ENCODE measurements at places on chromosomes 12 and 14.

GRCh38 chr14:92513966-92514843 lies 624 bp downstream of the RIN3 start:
- peak; percentile 28 for DNase-seq

GRCh38 chr12:107884769-107885694 lies 110.5 kb downstream of the ASCL4 start:
- DNase-seq, result peak; percentile 71

DNA sequence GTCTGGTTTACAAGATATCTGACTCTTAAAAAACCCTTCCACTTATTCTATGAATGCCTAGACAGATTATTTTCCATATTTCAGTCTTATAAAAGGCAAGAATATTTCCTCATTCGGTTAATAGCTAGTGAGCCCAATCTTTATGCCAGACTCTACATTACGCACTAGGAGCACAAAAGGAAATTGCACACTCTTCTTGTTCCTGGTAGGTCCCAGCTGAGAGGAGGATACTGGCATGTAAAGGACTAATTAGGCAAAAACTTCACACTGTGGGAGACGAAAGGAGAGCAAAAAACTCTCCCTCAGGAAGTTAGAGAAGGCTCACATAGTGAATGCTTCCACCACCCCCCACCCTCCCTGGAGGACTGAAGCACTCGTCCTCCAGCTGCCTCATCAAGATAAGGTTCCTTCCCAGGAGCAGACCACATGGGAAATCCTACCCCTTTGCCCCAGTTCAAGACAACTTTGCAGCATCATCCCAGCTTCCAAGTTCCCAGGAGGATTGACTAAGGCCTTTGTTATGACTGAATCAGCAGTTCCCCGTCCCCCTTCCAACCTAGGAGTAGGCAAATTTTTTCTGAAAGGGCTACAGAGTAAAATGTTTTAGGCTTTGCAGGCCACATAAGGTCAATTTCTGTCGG lies 14.5 kb downstream of the CAPZA3 start:
- peak; percentile 52 for DNase-seq

DNA sequence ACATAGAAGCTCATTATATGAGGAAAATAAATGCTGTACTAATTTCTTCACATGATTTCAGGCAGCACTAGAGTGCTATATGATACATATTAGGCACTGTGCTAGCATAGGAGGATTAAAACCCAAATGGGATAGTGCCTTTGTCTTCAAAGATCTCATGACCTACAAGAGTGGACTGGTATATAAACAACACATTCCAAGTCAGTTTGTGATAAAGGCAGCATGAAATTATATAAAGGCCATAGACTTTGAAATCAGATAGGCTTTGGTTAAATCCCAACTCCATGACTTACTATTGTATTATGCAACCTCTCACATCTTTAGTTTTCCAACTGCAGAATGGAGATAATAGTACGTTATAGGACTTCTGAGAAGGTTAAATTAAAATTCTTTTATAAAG lies 179.7 kb downstream of the RAD51B start:
- no peak for DNase-seq

DNA sequence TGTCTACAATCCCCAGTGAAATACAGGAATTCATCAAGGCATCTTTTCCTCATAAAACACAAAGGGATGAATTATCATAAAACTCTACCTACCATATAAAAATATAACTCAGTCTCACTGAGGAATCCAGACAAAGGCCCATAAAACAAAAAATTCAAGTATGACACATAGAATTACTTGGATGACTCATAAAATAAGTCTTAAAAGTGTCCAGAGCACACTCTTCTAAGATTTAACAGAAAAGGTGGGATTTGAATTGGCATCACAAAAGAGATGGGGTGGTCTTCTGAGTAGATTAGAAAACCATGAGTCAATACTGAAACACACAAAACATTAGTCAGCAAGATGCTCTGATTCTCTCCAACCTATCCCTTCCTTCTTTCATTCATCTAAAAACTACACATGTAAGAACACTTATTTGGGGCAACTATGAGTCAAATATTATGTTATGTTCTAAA lies 202.7 kb upstream of the GARIN6 start:
- DNase-seq, result no peak

- DNase-seq, result no peak
These were observed 39.6 kb downstream of the GPATCH2L start for GRCh38 chr14:76191297-76191696.

DNA sequence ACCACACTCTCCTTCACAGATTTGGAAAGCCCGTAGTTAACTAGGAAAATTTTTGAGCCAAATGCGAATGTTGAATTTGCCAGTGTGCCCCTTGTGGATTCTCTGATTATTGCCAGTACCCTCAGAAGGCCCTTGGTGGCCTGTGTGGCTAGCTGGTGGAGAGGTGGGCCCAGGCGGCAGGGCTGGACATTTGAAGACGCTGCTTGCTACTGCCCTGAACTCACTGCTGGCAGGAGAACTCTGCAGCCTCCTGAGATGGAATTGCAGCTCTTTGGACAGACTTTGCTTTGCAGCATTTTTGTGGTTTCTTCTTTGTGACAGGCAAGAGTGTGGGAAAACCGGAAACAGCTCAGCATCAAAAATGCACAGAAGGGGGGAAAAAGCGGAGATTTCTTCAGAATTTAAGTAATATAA lies 97.6 kb downstream of the TGFB3 start:
- peak; percentile 8 for DNase-seq

GRCh38 chr12:30580344-30580743 lies 115.3 kb downstream of the IPO8 start:
- no peak for DNase-seq

- DNase-seq, result no peak
These were observed 38.7 kb downstream of the PRICKLE1 start for GRCh38 chr12:42550800-42551199.

GRCh38 chr14:50704454-50705010 lies 36.4 kb upstream of the SAV1 start:
- no peak for DNase-seq

DNA sequence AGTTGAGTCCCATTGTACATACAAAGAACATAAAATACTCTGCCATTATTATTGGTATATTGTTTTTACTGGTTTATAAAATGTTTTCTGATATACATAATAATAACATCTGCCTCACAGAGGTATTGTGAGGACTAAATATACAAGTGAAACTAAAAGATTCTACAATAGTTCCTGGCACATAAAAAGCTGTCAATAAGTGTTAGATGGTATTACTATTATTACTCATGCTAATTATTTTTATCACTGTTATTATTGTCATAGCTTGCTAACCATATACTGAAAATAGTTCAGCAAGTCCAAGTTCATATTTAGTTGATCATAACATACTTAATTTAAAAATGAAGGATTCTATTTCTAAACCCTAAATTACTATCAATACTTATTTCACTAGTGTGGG lies 34.4 kb downstream of the BTG1 start:
- no peak for DNase-seq

DNA sequence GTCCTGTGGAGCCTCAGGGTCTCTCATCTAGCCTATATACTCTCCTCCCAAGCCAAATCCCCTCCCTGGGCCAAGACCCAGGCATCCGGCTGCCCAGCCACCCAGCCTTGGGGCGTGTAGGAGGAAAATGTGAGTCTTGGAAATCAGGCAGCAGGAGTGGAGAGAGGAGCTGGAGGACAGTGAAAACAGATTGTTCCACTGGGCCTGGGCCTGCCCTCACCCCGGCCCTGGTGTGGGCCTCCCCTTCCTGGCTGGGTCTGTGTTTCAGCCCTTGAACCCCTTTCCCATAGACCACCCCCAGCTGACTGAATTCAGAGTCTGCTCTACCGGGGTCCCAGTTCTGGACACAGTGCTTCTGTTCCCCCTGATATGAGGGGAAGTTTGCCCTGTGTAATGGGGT lies 6.7 kb downstream of the ITGA5 start:
- no peak for DNase-seq

DNA sequence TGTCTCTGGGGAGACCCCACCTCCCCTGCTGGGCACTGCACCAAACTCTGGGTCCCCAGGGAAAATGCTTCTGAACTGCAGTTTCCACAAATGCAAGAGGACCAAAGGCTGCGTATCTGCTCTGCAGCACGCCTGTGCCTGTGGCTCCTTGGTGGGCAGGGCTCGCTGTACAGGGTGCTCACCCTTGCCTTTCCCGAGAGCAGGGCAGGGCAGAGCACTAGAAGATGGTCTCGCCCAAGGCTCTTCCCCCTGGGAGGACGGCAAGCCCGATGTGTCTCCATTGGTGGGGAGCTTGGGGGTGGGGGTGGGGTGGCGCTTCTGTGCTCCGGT lies 175.3 kb upstream of the RTL1 start:
- no peak for DNase-seq

GRCh38 chr14:21964180-21964579 lies 290.6 kb upstream of the OR4E1 start:
- no peak for DNase-seq

GRCh38 chr12:85005615-85006014 lies 30.5 kb downstream of the TSPAN19 start:
- no peak for DNase-seq

DNA sequence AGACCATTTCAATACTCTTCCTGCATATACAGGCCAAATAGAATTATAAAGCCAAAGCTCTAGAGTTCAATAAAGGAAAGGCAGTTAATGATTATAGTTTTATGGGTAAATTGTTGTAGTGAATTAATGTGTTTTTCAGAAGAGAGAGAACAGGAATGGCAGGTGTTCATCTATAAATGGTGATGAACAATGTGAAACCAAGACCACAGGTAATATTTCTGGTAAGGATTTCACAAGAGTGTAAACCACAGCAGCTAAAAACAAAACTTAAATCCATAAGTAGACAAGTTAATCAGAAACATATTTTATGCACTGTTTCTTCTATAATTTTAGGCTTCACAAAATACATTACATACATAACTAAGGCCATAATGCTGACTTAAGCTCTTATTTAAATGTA lies 204.4 kb downstream of the SYT1 start:
- no peak for DNase-seq

DNA sequence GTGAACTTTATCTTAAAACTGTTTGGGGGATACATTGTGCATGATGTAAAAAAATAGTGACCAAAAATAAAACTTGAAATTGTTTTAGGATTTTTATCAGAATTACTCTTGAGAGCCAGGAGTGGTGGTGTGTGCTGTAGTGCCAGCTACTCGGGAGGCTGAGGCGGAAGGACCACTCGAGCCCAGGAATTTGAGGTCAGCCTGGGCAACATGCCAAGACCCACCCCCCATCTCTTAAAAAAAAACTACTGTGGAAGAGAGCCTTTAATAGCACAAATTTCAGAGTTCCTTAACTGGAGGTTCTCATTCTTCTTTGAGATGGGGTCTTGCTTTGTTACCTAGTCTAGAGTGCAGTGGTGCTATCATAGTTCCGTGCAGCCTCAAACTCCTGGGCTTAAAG lies 21.5 kb downstream of the CPSF2 start:
- no peak for DNase-seq

GRCh38 chr12:18864900-18865561 lies 127.1 kb downstream of the CAPZA3 start:
- no peak for DNase-seq

DNA sequence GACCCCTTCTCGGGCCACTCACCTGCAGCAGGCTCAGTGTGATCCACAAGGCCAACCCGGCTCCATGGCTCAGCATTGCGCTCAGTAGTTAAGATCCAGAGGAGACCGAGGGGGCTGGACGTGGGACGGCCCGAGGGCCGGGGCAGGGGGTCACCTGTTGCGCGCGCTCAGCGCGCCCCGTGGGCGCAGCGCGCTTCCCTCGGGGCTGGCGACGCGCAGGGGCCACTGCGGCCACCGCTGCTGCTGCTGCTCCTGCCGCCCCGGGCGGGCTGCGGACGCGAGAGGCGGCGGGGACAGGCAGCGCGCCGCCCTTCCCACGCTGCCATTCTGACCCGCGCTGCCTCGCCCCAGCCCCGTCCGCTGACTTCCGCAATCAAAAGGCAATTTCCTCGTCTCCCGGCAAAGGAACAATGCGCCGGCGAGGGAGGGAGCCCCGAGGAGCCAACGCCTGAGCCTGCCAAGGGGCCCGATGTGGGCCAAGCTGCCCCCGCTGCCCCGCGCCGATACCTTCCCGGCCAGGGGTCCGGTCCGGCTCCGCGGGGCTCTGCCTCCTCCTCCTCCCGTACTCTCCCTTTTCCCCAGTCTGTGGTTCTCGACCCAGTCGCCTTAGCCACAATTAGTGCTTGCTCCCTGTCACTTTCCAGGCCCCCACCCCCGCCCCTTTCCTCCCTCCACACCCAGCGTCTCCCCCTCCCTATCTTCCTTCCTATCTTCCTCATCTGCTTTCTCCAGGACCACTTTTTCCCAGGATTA lies 27.3 kb downstream of the PTPRB start:
- peak; percentile 73 for DNase-seq

GRCh38 chr14:93676416-93676958 lies 111.8 kb downstream of the PRIMA1 start:
- DNase-seq, result no peak

DNA sequence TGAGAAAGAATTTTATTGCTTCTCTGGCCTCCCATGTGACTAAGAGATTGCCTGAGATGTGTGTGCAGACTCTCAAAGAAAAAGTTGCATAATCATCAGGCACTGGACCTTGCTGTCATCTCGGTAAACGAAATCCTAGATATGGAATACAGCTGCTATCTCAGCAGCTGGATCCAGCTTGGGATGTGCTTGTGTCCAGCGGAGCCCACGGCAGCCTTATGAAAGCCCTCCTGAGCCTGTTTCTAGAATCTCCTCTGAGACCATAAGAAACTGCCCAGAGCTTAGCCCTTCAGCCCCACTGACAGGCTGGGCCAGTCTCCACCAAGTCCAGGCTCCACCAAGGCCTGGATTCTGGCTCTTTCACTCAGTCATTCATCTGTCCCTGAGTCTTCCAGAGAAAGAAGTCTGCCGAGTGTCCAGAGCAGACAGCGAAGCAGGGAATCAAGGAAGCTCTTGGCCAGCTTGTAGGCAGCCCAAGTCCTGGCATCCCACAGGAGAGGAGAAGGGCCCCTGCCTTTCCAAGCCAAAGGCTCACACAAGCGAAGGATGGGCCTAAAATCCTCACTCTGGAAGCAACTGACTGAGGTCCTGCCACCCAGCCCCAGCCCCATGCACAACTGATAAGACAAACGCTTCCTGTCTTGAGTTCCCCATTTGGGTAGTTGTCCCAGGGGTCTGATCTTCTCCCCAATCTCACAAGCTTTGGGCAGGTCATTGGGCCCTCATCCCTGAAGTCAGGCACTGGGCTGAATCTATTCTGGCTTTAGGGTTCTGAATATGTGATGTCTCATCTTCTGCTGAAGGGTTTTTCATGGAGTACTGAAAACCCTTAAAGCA lies 97.8 kb downstream of the SEC23A start:
- no peak for DNase-seq

GRCh38 chr14:56422703-56423213 lies 156.8 kb upstream of the TMEM260 start:
- DNase-seq, result peak; percentile 13

- DNase-seq, result no peak
These were observed 175.8 kb upstream of the HMGA2 start for GRCh38 chr12:65648461-65648860.

- DNase-seq, result no peak
These were observed 36.4 kb upstream of the ATXN2 start for GRCh38 chr12:111635524-111635923.

DNA sequence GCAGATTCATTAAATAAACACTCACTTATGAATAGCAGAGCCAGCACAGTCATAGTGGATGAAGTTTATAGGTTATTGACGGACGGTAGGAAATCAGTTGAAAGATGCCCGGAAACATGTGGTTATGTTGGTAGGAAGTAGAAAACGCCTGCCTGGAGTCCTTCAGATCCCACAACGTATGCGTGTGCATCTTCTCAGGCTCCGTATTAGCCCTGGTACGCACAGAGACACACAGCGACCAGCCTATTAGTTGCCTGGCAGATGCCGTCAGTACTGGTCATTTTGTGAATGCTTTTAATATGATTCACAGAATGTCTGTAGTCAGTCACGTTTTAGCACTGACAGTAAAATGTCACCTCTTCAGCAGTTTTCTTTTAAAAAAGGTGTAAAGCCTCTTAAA lies 196.4 kb downstream of the RGS6 start:
- DNase-seq, result no peak

Data from endothelial cell (in vitro differentiated cells).